ENCODE measurements at places on chromosomes 13 and 19. TPM values are rescaled to one million over a fixed set of nuclear protein-coding genes. Genes with fewer than 3 reads are reported as not detected.

DNA sequence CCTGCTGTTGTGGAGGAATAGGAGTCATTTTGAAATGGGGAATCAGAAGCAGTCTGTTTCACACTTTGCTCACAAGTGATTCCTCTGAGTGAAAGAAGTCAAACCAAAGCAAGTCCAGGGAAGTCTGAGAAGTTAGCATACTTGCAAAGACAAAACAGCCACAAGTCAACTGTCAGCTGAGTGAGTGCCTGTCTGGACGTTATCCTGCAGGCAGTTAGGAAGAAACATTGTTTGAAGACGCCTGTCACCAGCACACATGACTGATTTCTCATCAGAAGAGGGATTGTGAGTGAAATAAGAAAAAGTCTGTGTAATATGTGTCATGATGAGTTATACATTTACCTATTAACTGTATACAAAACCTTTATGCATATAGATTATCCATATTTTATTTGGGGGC is 153.5 kb downstream of the KCNRG start:
- no peak for DNase-seq

DNA sequence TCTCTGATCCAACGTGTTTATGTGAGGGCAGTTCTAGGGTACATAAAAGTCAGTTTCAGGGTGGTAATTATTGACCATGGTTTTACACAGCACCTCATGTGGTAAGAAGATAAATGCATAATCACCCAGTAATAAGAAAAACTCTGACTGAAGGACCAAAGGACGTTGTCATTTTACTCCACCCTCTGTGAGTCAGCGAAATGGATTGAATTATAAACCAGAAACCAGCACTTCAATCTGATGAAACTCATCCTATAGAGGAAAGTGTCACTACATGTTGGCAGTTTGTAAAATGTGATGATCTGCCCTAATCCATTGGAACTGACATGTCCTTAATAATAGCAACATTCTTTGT is 406.8 kb downstream of the KLF5 start:
- DNase-seq: no peak

GRCh38 chr13:50208826-50209335 is 193.6 kb downstream of the KCNRG start:
- DNase-seq: peak; percentile 45

- DNase-seq: no peak
Observed at GRCh38 chr19:17677002-17677401, 11.2 kb downstream of the UNC13A start.

DNA sequence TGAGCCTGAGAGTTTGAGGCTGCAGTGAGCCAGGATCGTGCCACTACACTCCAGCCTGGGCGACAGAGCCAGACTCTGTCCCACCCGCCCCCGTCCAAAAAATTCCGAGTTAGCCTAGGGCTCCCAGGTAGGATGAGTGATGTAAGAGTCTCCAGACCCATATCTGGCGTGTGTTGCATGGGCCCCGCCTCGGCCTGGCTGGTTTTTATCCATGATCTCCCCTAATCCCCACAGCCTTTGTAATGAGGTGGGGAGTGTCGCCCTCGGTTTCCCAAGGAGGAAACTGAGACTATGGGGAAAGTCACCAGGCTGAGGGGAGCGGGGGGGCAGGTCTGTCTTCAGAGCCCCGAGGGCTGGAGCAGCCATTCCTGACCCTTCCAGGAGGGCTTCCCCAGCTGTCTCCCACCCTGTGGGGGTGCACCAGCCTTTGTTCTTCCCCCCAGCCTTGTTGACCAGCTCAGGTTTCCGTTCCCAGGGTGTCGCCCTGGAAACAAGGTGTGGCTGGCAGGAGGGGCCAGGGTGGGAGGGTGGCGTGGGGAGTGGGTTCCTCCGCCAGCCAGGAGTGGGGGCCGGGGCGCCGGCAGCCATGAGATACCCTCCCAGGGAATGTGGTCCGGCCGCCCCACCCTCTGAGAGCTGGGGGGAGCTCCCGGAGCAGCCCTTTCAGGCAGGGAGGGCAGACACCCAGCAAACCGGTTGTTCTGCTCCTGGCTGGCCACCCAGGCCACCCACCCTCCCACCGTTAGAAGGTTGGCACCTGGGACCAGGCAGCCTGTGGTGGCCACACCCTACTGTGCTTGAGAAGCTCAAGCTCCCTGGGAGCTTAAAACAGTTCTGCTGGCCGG is 11.5 kb downstream of the MYH14 start:
- DNase-seq: peak; percentile 90

DNA sequence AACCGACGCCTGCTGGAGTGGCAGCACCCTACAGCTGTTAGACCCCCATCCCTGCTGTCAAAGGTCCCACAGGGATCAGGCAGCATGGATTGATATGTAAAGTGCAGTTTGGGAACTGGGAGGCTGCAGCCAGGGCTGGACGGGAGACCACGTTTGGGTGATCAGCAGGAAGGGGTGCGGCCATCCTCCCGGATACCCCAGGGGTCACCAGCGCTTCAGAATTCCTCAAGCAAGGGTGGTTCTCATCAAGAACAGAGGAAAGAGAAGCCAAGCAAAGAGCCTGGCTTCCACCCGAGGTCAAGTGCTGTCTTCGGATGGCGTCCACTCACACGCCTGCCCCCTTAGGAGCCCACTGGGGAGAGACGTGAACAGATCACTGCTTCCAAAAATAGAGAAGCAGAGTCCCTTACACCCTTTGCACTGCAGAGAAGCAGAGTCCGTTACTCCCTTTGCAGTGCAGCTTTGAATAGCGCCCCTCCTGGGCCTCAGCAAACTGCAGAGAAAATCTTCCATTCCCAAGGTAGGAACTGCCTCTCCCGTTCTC is 35.5 kb downstream of the DHRS12 start:
- no peak for DNase-seq

GRCh38 chr19:5503598-5503997 is 48.4 kb downstream of the ZNRF4 start:
- no peak for DNase-seq

DNA sequence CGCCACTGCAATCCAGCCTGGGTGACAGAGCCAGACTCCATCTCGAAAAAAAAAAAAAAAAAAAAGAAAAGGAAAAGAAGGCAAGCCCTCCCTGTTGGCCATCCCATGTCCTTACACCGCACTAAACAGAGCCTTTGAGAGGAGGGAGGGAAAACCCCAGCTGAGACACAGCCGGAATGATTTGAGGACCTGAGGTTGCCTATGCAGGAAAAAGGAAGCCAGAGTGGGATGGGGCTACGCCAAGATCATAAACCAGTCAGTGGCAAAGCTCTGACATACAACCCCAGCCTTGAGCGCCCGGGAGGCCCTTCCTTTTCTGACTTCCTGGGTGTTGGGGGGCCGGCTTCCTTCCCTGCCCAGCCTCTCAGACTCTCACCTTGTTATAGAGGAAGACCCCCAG is 12.5 kb upstream of the CHERP start:
- no peak for DNase-seq

TTC9B gene
- total RNA-seq: not detected

- no peak for DNase-seq
Observed at GRCh38 chr19:3146677-3147100, 10.9 kb downstream of the GNA15 start.

DNA sequence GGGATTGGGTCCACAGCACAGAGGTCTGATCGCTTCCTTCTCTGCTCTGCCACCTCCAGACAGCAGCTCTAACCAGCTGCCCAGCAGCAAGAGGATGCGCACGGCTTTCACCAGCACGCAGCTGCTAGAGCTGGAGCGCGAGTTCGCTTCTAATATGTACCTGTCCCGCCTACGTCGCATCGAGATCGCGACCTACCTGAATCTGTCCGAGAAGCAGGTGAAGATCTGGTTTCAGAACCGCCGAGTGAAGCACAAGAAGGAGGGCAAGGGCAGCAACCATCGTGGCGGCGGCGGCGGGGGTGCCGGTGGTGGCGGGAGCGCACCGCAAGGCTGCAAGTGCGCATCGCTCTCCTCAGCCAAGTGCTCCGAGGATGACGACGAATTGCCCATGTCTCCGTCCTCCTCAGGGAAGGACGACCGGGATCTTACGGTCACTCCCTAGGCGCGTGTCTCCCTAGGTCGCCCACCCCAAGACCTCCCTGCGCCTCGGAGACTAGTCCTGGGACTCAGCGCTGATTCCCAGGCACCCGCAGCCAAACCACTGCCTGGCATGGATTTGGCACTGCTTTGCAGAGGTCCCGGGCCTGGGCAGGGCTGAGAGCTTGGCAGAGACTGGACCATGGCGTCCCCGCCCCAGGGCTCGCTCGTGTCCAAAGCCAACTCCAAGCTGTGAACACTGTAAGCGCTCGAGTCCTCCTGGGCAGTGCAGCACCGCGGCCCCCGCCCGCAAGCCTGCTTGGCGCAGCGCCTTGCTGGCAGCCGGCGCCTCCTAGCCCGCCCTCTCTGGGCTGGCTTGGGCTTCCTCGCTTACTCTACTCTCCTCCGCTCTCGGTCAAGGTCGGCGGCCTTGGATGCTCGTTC is 1.5 kb downstream of the GSX1 start:
- DNase-seq: no peak

DNA sequence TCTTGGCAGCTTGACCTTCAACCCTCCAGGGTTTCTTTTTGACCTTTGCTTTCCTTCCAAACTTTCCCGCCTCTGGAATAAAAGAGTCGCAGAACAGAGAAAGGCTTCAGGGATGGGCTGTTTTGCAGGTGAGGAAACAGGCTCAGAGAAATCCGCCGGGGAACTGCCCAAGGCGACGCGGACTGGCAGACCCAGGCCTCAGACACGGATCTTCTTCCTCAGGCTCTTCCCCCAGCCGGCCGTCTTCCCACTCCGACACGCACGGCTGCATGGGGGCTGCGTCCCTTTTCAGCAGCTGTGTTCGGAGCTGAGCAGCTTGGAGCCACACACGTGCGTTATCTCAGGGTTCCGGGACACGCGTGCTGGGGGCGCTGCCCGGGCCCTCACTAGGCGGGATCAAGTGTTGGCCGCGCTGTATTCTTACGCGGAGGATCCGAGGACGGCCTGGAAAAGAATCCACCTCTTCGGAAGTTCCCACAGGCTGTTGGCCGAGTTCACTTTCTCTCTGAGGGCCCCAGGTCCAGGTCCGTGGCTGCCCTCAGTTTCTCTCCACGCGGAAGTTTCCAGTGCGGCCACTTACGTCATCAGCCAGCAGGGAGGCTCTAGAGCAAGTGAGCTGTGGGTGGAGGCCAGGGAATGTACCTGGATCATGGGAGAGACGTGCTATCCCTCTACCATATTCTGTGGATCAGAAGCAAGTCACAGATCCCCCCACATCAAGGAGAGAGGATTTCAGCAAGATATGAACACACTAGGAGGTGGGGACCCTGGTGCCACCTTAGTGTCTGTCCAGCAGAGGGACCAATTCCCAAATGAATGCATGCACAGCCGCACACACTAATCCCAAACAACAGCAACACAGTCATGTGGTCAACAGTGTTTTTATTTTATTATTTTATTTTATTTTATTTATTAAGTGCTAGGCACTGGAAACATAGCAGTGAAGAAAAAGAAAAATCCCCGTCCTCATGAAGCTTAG is 100.4 kb downstream of the ING1 start:
- DNase-seq: no peak

DNA sequence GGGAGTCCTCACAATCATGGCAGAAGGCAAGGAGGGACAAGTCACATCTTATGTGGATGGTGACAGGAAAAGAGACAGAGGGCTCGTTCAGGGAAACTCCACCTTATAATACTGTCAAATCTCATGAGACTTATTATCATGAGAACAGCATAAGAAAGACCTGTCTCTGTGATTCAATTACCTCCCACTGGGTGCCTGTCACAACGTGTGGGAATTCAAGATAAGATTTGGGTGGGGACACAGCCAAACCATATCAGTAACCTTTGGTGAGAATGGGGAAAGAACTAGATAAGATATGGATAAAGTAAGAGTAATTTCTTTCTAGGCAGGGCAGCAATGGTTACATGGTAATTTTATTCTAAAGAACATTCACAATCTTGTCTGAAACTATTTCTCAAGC is 344.9 kb upstream of the KLF12 start:
- DNase-seq: no peak

DNA sequence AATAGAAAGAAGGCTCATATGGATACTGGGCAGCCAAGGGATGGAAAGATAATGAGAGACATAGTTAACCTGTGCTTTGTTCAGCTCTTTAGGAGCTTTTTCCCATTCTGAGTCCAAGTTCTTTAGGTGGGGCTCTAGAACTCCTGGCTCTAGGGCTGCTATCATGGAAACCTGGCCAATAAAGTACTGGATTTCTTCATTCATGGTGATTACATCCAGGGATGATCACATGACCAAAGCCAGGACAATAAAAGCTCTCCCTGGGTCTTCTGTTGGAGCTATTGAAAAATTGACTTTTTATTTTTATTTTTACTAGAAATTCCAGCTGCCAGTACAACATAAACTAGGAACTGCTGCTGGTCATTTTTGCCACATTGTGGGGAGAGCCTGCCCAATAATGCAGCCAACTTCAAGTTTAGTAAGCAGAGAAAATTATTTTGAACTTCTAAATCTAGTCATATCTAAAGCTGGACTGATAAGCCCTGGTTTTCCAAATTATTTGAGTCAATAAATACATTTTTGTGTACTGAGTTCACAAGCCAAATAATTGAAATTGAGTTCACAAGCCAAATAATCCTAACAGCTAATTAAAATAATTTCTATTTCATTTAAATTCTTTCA is 224.9 kb upstream of the STARD13 start:
- no peak for DNase-seq

GRCh38 chr13:110944121-110944967 is 29.5 kb upstream of the ANKRD10 start:
- no peak for DNase-seq

- DNase-seq: no peak
Observed at GRCh38 chr13:35797991-35798390, 321.5 kb upstream of the MAB21L1 start.

- no peak for DNase-seq
Observed at GRCh38 chr19:42693760-42694350, 46.4 kb downstream of the PSG3 start.

ESD gene
- 90.0 TPM for total RNA-seq

GRCh38 chr13:60642552-60642951 is 245.5 kb downstream of the TDRD3 start:
- no peak for DNase-seq

- peak; percentile 18 for DNase-seq
Observed at GRCh38 chr13:44425815-44426078, 52.1 kb downstream of the SERP2 start.

- DNase-seq: no peak
Observed at GRCh38 chr13:40163066-40164000, 503.1 kb downstream of the FOXO1 start.

DNA sequence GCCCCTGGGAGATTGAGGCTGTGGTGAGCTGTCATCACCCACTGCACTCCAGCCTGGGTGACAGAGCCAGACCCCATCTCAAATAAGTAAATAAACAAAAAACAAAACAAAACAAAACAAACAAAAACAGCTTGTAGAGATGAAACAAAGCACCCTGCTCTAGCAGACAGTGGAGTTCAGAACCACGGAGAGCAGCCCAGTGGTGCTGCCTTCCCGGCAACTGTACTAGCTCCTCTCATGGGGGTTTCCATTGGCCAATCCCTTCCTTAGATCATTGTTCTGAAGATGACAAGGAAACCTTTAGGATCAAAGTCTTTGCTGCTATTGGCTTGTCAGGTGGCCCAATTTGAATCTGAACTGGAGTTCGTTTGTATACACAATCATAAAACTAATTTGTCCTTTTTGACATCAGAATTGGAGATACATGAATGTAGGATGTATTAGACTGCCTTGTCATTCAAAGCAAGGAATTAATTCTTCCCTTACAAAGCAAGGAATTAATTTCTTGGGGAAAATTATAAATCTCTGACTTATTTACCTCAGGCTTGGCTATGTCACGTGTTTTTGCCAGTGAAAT is 19.7 kb upstream of the SYCN start:
- DNase-seq: no peak

Measured in ureter (tissue), 1 donor.